ENCODE measurements at places on chromosomes 5 and 9. TPM values are rescaled to one million over a fixed set of nuclear protein-coding genes. Genes with fewer than 3 reads are reported as not detected.

The CDKN2B gene
- 21.7 TPM for polyA plus RNA-seq

The CFAP90 gene
- polyA plus RNA-seq = 0.75 TPM

DNA sequence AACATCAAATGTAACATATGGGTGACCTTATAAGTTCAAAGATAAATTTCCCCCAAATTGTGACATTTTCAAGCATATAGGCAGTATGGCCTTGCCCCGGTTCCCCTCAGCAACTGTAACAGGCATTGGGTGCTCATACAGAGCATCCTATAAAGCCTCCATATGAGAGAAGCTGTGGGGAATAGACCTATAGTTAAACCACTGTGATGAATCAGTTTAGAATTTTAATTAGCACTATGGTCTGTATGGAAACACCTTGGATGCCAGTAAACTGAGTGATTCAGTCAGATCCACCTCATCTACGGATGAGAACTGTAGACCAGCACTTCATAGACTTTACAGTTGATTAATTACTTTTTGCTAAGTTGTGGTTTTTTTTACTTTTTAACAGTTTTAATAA lies 79.4 kb downstream of the ERCC6L2 start:
- no peaks in the 10 kb centered on the region for H3K27me3 ChIP-seq
- H3K36me3 ChIP-seq = peaks cover 16% of the 10 kb centered on the region
- no peaks in the 10 kb centered on the region for H3K4me1 ChIP-seq
- DNase-seq = no peak

The RLN1 gene
- not detected for polyA plus RNA-seq

DNA sequence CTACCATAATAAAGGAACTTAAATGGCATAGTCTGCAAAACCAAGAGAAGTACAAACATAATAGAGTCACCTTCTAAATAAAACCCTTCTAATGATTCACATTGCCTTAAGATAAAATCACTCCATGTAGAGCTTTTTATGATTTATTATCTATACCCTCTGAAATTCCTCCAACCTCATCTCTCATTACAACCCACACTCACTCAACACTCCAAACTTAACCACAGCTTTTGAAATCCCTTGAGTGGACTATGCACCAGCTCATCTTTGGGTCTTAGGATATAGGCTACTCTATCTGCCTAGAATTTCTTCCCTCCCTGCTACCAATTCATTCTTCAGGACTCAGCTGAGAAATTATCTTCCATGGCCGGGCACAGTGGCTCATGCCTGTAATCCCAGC lies 122.5 kb downstream of the CETN3 start:
- H3K4me1 ChIP-seq = no peaks in the 10 kb centered on the region
- H3K27me3 ChIP-seq = no peaks in the 10 kb centered on the region
- H3K27ac ChIP-seq = no peak overlapping the region
- DNase-seq = no peak
- H3K36me3 ChIP-seq = no peaks in the 10 kb centered on the region
- H3K4me3 ChIP-seq = no peak overlapping the region

GRCh38 chr5:50856401-50857119 lies 190.1 kb downstream of the PARP8 start:
- no peak for DNase-seq
- no peaks in the 10 kb centered on the region for H3K36me3 ChIP-seq
- H3K27me3 ChIP-seq = no peaks in the 10 kb centered on the region
- H3K4me1 ChIP-seq = no peaks in the 10 kb centered on the region
- H3K27ac ChIP-seq = no peak overlapping the region

DNA sequence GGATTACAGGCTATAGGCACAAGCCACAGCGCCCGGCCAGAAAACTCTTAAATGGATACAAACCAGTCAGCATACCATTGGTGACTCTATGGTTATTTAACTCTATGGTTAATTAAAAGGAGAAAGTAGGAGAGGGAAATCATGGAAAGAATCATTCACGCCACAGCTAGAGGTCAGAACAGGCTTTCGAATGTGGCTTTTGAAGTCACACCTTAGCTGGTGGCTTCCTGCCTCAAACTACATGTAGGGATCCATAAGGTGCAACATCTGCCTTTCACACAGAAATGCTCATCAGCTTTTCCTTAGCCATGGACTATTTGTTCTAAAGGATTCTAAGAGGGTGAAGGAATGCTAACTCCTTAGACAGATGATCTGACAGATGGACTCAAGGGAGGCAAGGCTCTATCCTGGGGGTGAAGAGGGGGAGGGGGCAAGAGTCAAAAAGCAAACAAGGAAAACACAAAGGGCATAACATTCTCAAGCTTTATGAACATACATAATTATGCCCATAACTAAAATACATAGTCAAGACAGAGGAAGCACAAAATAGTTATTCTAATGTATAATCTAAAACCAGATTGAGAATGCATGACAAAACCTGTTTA lies 130.9 kb downstream of the EFNA5 start:
- no peak for DNase-seq
- H3K36me3 ChIP-seq = no peaks in the 10 kb centered on the region
- H3K27ac ChIP-seq = no peak overlapping the region
- H3K4me3 ChIP-seq = no peak overlapping the region
- H3K27me3 ChIP-seq = no peaks in the 10 kb centered on the region

GRCh38 chr5:108505608-108506007 lies 123.7 kb upstream of the FBXL17 start:
- no peak overlapping the region for H3K4me3 ChIP-seq
- no peak for DNase-seq
- no peak overlapping the region for H3K27ac ChIP-seq
- H3K36me3 ChIP-seq = no peaks in the 10 kb centered on the region

The OLFM1 gene
- polyA plus RNA-seq = 29.3 TPM

The ANKDD1B gene
- polyA plus RNA-seq = 18.1 TPM

DNA sequence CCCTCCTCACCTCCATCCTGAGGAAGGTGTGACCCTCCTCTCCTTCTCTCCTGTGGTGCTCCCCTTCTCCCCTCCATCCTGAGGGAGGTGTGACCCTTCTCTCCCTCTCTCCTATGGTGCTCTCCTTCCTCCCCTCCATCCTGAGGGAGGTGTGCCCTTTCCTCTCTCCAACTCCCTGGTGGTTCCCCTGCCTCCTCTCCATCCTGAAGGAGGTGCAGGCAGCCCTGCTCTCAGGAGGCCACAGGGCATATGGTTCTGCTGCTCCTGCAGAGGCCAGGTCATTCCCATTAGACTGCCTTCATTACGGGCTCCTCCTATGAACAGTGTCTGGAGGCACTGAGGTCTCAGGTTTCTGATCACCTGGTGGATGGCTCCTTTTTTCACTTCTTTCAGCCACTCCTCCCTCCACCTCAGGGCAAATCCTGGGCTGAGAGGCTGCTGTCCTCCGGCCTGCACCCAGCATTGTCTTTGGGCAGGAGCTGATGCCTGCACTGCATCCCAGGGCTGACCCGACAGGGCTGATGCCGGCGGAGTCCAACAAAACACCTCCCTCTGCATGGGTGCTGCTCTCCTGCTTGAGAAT lies 197.1 kb downstream of the MED10 start:
- DNase-seq = no peak
- H3K36me3 ChIP-seq = no peaks in the 10 kb centered on the region
- no peak overlapping the region for H3K27ac ChIP-seq
- no peaks in the 10 kb centered on the region for H3K4me1 ChIP-seq
- no peaks in the 10 kb centered on the region for H3K27me3 ChIP-seq

The GFPT2 gene
- polyA plus RNA-seq = 5.8 TPM

- H3K27ac ChIP-seq = no peak overlapping the region
- H3K4me3 ChIP-seq = no peak overlapping the region
- DNase-seq = no peak
Observed at GRCh38 chr5:138647261-138647788, 72.1 kb upstream of the HSPA9 start.

DNA sequence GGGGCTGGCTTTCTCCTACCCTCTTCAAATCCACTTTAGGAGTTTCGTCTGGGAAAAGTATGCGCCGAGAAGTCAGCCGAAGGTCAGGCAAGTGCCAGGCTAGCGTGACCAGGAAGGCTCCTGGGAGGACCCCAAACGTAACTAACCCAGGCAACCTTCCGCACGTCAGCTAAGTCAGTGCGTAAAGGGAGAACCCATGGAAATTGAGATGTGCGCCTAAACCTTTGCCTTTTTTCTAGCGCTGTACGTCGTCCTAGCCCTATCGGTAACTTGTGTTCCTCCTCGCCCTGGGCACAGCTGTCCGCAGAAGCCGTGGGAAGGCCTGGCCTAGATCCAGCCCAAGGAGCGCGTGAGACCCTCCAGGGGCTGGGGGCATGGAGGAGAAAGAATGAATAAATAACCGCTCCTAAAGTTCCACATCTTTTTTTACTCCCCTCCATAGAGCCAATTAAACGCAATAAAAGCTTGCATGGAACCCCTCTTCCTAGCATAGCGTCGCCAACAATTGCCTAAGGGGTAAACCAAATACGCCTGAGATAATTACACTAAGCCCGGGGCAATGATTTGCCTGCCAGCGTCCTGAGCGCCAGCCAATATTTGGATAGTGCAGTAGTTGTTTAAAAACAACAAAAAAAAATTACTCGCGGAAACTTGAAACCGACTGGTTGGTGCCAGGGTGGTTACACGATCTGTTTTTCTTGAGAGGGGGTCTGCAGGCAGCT lies 4.0 kb upstream of the FOXB2 start:
- no peak overlapping the region for H3K27ac ChIP-seq
- H3K4me3 ChIP-seq = no peak overlapping the region
- peaks cover 7% of the 10 kb centered on the region for H3K4me1 ChIP-seq
- H3K27me3 ChIP-seq = peaks cover 95% of the 10 kb centered on the region

The RHOBTB3 gene
- polyA plus RNA-seq = 47.5 TPM

GRCh38 chr5:141787376-141787775 lies 90.8 kb downstream of the PCDH1 start:
- DNase-seq = no peak
- H3K36me3 ChIP-seq = no peaks in the 10 kb centered on the region
- no peak overlapping the region for H3K4me3 ChIP-seq
- H3K4me1 ChIP-seq = peaks cover 12% of the 10 kb centered on the region
- peaks cover 2% of the 10 kb centered on the region for H3K27me3 ChIP-seq
- H3K27ac ChIP-seq = no peak overlapping the region

GRCh38 chr9:11366585-11367129 lies 753.9 kb upstream of the PTPRD start:
- no peaks in the 10 kb centered on the region for H3K27me3 ChIP-seq
- no peaks in the 10 kb centered on the region for H3K4me1 ChIP-seq
- H3K4me3 ChIP-seq = no peak overlapping the region
- no peak overlapping the region for H3K27ac ChIP-seq

The PTPN3 gene
- polyA plus RNA-seq = 37.5 TPM

- DNase-seq = no peak
- no peaks in the 10 kb centered on the region for H3K36me3 ChIP-seq
- H3K4me1 ChIP-seq = no peaks in the 10 kb centered on the region
- H3K27me3 ChIP-seq = no peaks in the 10 kb centered on the region
- H3K4me3 ChIP-seq = no peak overlapping the region
Observed at GRCh38 chr9:78324068-78324650, 27.2 kb downstream of the PSAT1 start.

The SOX30 gene
- 1.0 TPM for polyA plus RNA-seq

DNA sequence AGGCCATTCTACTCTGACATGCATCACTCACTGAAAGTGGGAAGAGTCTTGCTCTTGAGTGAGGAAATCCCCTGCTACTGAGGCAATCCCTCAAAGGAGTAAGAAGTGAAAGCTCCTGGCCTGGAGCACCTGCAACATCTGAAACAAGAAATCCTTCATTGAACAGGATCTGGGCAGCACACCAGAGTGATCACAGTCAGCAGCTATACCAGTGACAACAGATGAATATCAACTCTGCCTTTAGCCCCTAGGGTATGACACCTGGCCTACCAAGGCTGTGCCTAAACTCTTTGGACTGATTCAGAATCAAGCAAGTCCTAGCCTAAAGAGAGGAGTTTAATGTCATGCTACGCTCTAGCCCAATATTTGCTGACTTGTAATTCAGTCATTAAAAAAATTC lies 156.2 kb upstream of the CCDC152 start:
- H3K27me3 ChIP-seq = no peaks in the 10 kb centered on the region
- H3K36me3 ChIP-seq = no peaks in the 10 kb centered on the region
- no peak for DNase-seq
- H3K4me1 ChIP-seq = no peaks in the 10 kb centered on the region
- no peak overlapping the region for H3K4me3 ChIP-seq

DNA sequence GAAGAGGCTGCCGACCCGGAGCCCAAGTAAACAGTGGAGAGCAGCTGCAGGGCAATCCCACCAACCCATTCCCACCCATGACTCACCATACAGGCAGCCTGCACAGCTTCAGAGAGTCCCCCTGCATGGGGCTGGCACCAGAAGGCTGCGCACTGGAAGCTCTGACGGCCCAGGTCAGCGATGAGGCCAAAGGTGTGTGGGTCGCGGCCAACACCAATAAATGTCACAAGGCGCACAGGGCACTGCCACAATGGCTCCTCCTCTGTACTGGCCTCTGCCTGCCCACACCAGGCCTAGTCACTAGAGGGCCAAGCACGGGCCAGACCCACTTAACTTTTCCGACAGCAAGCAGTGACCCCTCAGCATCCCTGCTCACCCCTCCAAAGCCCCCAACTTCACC lies 3.0 kb upstream of the SRA1 start:
- DNase-seq = no peak
- no peaks in the 10 kb centered on the region for H3K27me3 ChIP-seq
- peaks cover 17% of the 10 kb centered on the region for H3K4me1 ChIP-seq
- H3K4me3 ChIP-seq = no peak overlapping the region

The F2RL2 gene
- 5.4 TPM for polyA plus RNA-seq

GRCh38 chr5:56175488-56175887 lies 57.6 kb downstream of the ANKRD55 start:
- no peaks in the 10 kb centered on the region for H3K27me3 ChIP-seq
- peak; percentile 31 for DNase-seq
- H3K4me1 ChIP-seq = peaks cover 6% of the 10 kb centered on the region
- H3K4me3 ChIP-seq = no peak overlapping the region

DNA sequence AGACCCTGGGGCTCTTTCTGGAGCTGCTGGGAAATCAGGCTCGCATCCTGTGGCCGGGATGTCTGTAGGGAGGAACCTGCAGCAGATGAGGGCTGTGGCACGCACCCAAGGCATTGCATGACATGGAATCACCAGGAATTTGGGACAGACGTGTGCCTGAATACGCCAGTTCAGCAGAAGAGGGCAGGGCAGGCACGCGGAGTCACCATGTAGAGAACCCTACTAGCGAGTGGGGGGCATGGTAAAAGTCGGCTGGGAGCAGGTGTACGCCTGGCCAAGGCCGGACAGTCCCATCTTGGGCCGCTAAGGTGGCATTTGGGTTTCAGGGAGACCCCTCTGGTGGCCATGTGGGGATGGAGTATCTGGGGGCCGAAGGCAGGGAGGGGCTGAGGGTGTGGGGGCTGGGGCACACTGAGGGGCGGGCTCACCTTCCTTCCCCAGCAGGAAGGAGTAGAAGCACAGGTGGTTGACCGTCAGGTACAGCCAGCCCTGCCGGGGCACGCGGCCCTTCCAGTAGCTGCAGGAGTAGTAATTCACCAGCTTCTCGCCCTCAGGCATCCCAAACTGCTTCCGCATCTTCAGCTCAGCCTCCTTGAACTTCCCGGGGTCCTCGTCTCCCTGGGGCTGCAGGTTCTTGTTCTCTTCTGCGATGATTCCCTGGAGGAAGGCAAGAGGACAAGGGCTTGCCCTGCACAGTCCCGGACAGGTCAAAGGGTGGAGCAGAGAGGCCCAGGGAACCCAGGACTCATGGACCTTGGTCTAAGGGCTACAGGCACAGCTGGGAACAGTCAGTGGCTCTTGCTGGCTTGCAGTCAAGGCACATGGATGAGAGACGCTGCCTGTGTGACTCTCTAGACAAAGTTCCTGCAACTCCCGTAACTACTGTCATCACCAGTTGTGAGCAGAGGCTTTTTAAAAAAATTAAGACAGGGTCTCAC lies 13.5 kb downstream of the TBC1D9B start:
- peaks cover 85% of the 10 kb centered on the region for H3K36me3 ChIP-seq
- H3K4me1 ChIP-seq = no peaks in the 10 kb centered on the region
- peak; percentile 10 for DNase-seq
- H3K27me3 ChIP-seq = no peaks in the 10 kb centered on the region
- H3K4me3 ChIP-seq = no peak overlapping the region

Measured in large intestine (tissue), 12 donors.